AG09319 (cell line): ENCODE measurements at places on chromosomes 16 and 17.

GRCh38 chr17:1001640-1002411 lies 4.9 kb downstream of the TIMM22 start:
- no peak for DNase-seq

GRCh38 chr17:50993544-50993943 lies 127.1 kb downstream of the SPAG9 start:
- DNase-seq: no peak

GRCh38 chr16:10039220-10040096 lies 142.8 kb downstream of the GRIN2A start:
- no peak for DNase-seq

- no peak for DNase-seq
Measured at GRCh38 chr16:69916462-69916861, 34.7 kb upstream of the CLEC18A start.

DNA sequence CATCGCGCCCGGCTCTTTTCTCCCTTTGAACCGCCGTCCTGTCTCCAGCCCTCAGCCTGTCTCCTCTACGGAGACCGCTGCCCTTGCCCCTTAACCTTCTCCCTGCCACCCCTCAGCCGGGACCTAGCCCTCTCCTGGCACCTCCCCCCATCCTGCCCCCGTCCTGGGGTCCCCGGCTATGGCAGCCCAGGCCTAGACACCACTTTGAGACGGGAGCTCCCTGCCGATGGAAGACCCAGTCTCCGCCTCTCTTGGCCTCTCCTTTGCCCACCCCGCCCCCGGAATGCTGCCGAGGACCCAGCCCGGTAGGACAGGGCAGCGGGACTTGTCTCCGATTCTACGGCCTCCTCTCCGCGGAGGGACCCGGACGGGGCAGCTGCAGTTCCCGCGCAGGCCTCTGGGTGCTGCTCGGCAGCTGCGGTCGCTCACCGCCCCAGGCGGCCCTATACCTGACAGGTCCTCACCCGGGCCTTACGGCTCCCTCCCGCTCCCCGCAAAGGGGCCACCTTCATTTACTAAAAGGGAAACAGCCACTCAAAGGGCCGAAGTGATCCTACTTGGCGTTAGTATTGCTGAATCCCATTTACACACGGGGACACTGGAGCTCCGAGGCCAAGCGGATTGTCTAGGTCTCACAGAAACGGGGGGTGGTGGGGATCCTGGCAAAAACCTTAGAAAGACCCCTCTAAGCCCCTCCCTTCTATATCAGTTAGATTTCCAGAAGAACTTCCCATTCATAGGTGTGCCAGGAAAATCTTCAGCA lies 32.6 kb upstream of the TAC4 start:
- peak; percentile 15 for DNase-seq

- DNase-seq: no peak
Measured at GRCh38 chr17:82752371-82753200, 721 bp downstream of the TBCD start.

DNA sequence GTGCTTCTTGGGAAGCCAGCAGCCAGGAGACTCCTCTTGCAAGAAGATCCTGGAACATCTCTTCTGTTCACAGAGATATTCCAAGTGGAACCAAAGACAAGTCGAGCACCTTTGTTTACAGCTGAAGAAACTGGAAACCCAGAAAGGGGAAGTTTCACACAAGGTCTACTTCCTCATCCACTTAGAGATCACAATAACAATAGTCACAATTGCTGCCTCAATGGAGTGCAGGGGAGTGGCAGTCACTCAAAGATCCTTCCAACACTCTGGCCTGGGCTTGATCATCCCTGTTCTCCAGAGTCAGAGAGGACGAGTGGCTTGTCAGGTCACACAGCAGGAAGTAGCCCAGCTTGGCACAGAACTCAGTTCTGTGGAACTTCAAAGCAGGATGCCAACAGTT lies 46.9 kb upstream of the SIAH1 start:
- no peak for DNase-seq

GRCh38 chr17:37176723-37177122 lies 199.1 kb upstream of the C17orf78 start:
- DNase-seq: no peak

DNA sequence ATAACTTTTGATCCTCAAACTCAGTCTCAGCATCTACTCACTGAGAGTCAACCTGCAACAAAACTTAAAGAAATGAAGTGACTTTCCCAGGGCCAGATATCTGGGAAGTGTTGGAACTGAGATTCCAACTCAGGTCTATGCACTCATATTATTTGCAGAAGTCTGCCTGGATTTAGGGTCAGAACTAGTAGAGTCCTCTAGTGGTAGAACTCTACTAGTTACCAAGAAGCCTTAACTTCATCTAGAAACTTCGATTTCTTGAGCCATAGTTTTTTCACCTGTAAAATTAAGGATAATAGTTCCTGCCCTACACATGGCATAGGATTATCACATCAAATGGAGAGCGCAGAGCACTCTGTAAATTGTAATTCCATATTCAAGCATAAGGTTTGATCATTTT lies 23.4 kb upstream of the KRT24 start:
- no peak for DNase-seq

- no peak for DNase-seq
Measured at GRCh38 chr16:23274968-23275367, 27.1 kb upstream of the SCNN1B start.
